ENCODE measurements at places on chromosomes 4 and X.

- H3K27me3 ChIP-seq: no peaks in the 10 kb centered on the region
- no peak overlapping the region for H3K4me3 ChIP-seq
- H3K36me3 ChIP-seq: no peaks in the 10 kb centered on the region
- H3K4me1 ChIP-seq: no peaks in the 10 kb centered on the region
Measured at GRCh38 chr4:148795156-148795864, 353.1 kb upstream of the NR3C2 start.

DNA sequence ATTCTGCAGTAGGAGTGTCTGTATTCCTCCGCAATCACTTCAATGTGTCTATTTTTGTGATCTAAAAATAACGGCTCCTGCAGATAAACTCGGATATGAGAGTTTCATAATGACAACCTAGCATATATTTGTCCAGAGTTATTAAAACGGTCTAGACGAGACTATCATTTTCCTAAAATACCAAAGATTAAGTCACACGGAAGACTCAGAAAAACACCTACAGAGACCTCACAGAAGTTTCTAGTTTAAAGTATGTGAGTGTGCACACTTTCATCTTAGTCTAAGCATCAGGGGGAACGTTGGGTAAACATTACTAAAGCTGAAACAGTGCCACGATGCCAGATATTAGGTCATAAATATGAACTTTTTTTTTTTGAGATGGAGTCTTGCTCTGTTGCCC is 156.9 kb downstream of the AFAP1 start:
- no peaks in the 10 kb centered on the region for H3K27me3 ChIP-seq
- DNase-seq: no peak
- H3K4me3 ChIP-seq: no peak overlapping the region
- no peak overlapping the region for H3K27ac ChIP-seq
- peaks cover 16% of the 10 kb centered on the region for H3K36me3 ChIP-seq
- H3K4me1 ChIP-seq: no peaks in the 10 kb centered on the region

DNA sequence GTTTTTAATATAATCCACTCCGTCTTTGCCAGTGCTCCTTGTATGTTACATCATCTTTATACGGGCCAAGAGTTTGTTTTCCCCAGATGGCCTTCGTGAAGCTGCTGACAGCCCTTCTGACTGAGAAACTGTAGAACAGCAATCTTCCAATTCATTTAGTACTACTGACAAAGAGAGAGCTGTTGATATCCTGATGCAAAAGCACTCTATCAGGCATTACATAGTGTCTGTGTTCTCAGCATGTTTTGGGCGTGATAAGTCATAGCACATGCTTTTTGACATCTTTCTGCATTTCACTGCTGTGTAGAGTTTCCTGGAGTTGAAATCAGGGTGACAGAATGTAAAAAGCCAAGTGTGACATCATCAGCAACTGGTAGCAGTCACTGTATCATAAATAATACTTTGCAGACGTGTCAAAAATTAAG is 746.3 kb upstream of the FAM241A start:
- no peaks in the 10 kb centered on the region for H3K36me3 ChIP-seq
- H3K4me1 ChIP-seq: no peaks in the 10 kb centered on the region
- DNase-seq: no peak
- H3K27ac ChIP-seq: no peak overlapping the region

DNA sequence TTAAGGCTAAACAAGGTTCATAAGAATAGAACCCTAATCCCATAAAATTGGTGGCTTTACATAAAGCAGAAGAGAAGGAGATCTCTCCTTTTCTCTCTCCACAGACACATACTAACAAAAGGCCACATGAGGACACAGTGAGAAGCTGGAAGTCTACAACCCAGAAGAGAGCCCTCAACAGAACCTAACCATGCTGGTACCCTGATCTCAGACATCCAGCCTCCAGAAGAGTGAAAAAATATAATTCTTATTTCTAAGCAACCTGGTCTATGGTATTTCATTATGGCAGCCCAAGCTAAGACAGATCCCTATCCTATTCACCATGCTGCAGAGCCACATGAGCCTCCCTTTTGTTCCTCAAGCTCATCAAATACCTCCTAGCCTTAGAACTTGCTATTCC is 195.5 kb downstream of the ANTXR2 start:
- no peaks in the 10 kb centered on the region for H3K4me1 ChIP-seq
- no peak for DNase-seq
- H3K27ac ChIP-seq: no peak overlapping the region

DNA sequence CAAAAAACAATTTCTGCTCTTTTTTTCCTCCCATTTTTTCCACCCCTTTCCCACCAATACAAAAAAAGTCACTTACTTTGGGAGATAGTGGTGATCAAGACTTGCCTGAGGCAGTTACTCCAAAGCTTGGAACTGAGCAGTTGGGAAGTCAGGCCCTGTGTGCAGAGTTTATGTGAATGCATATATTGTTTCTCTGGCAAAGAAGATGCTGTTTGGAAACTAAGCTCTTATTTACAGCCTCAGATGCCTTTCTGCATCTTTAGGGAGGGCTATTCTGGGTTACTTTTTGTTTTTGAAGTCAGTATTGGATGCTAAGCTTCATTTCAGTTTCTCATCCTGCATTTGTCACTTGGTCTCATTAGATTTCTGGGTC is 136.3 kb downstream of the ZNF330 start:
- no peak overlapping the region for H3K27ac ChIP-seq
- no peaks in the 10 kb centered on the region for H3K27me3 ChIP-seq
- no peak for DNase-seq
- no peak overlapping the region for H3K4me3 ChIP-seq
- no peaks in the 10 kb centered on the region for H3K4me1 ChIP-seq
- no peaks in the 10 kb centered on the region for H3K36me3 ChIP-seq

GRCh38 chr4:20252656-20253282 is 1.1 kb downstream of the SLIT2 start:
- 0 out of 3 replicates have a peak, but pooled peaks cover 6% of the 10 kb centered on the region for H3K27me3 ChIP-seq
- H3K36me3 ChIP-seq: no peaks in the 10 kb centered on the region
- H3K4me1 ChIP-seq: no peaks in the 10 kb centered on the region
- no peak overlapping the region for H3K4me3 ChIP-seq

GRCh38 chr4:7147661-7148310 is 44.6 kb upstream of the SORCS2 start:
- DNase-seq: no peak
- no peak overlapping the region for H3K4me3 ChIP-seq
- peaks cover 23% of the 10 kb centered on the region for H3K4me1 ChIP-seq
- no peak overlapping the region for H3K27ac ChIP-seq

GRCh38 chr4:16031546-16032395 is 52.1 kb downstream of the PROM1 start:
- no peaks in the 10 kb centered on the region for H3K36me3 ChIP-seq
- no peaks in the 10 kb centered on the region for H3K27me3 ChIP-seq
- no peak for DNase-seq
- H3K27ac ChIP-seq: no peak overlapping the region
- H3K4me3 ChIP-seq: no peak overlapping the region
